ENCODE measurements at places on chromosomes 2 and 18. TPM values are rescaled to one million over a fixed set of nuclear protein-coding genes. Genes with fewer than 3 reads are reported as not detected.
A peak's percentile ranks its signal among the peaks of the same experiment; 100 is the strongest.

DNA sequence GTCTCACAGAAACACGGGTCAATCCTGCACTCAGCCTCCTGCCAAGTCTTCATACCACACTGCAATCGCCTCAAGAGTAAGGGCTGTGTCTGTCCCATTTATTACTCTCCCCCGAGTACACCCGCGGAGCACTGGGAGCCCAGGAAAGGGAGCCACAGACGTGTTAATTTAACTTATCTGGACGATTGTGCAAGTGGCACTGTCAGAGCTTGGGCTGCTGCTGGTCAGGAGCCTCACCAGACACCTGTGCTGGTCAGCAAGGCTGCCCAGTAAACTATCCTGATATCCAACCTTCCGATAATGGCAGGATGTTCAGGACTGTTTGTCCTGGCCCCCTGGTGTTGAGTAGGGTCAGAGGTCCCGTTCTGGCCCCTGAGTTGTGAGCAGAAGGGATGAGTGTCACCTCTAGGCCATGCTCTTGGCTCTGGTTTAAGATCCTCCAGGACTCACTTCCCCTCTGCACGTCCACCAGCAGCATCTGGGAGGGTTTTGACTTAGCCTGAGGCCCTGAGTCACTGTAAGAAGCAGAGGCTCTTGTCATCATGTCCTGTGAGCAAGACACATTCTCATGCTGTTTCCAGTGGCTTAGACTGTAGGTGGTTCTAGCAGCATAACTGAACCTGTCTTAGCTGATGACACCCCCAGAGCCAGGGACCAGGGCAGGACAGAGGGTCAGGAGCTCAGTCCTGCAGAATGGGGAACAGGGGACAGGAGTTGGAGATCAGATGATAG is 82.5 kb upstream of the ARL4C start:
- DNase-seq, result no peak

- no peak for DNase-seq
Observed at GRCh38 chr18:23270986-23271680, 135.8 kb downstream of the CABLES1 start.

DNA sequence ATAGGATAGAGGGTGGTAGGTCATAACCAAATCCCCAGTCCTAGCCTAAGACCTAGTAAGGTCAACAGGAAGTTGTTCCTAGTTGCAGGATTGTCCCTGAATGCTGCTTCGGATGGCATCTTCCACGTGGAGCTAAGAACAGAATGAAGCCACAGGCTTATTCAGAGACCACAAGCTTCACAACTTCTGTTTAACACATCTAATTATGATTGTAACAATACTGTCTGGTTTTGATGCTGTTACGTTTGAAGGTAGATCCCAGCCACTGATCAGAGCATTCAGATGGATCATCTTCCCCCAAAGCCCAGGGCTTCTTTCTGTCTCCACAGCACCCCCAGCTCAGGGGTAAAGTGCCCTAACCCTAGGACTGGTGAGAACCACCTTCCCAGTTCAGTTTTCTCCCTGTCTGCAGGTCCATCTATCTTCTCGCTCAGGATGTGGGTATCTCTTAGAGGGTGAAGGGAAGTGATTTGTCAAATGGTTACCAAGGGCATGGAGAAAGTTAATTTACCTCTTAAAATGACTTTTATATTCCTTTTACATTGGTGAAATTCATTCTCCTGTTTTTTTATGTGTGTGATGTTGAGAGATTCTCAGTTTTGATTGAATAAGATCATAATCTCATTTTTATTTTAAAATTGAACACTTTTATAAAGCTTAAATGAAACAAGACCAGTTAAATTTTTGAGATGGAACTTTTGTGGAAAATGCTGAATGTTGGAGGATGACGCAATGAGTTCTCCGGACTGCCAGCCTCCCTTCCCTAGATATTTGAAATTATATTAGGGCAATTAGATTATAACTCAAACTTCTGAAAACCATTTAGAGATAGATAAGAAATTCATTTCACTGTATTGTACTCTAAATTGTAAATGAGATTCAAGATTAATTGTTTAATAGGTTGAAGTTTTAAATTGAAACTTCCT is 66.5 kb downstream of the RHBDD1 start:
- no peak for DNase-seq

GRCh38 chr18:3319399-3319798 is 57.5 kb downstream of the MYL12B start:
- no peak for DNase-seq

DNA sequence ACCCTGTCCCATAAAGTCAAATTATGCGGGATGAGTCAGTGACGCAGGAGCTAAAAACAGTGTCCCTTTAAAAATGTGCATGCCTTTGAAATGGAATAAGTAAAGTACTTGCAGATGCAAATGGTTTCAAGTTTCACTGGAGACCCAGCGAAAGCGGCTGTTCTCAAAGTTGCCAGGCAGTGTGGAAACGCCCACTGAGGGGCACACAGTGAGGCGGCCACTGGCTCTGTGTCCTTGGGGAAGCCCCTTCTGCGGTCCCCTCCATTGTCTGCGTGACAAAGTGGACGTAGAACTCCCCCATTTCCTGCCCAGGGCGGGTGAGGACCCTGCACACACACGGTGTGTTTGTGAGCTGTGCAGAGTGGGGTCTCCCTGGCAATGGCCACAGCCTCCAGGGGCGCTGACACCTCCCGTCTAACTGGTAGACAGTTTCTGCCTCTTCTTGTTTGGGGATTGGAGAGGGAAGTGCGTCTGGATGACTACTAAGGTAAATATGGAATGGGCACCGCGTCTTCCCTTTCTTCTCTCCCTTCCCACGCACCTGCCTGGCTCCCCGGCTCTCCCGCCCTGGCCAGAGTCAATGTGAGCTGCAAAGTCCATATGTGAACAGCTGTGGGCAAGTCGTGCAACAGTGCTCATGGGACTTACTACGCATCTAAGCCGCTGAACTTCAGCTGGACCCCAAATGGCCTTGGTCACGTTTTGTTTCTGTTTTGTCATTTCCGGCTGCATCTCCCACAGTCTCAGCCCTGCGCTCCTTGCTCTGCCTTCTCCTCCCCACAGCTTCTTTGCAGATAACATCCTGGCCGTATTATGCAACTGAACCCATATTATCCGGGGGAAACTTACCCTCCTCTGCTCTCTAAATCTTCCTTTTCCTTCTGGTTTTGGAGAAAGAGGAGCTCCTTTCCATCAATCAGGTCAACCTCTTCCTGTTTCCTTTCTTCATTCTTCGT is 33.7 kb upstream of the ZNF516 start:
- DNase-seq, result no peak

Gene PROKR1
- not detected for polyA plus RNA-seq

- no peak for DNase-seq
Observed at GRCh38 chr18:50853863-50854271, 25.1 kb upstream of the ME2 start.

DNA sequence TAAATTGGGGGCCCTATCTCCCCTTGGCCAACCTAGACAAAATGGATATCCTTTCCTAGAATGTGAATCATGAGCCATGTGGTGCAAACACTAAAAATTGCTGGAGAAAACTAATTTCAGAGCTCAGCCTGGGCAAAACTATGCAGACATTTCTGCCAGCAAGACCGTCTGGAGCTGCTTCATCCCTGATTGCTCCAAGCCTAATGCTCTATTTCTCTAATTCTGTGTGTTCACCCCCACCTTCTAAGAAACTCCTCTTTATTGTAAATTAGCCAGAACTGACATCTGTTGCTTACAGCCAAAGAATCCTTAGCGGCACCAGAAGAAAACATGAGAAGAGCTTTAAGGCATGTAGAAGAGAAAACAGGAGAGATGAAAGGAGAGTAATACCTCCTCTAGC is 337.7 kb upstream of the CHAC2 start:
- DNase-seq, result no peak

Gene SETBP1
- 0.22 TPM for polyA plus RNA-seq

Gene SS18
- 41.3 TPM for polyA plus RNA-seq

GRCh38 chr2:187422282-187422681 is 25.8 kb downstream of the CALCRL start:
- no peak for DNase-seq

Gene DLX1
- polyA plus RNA-seq, result not detected

DNA sequence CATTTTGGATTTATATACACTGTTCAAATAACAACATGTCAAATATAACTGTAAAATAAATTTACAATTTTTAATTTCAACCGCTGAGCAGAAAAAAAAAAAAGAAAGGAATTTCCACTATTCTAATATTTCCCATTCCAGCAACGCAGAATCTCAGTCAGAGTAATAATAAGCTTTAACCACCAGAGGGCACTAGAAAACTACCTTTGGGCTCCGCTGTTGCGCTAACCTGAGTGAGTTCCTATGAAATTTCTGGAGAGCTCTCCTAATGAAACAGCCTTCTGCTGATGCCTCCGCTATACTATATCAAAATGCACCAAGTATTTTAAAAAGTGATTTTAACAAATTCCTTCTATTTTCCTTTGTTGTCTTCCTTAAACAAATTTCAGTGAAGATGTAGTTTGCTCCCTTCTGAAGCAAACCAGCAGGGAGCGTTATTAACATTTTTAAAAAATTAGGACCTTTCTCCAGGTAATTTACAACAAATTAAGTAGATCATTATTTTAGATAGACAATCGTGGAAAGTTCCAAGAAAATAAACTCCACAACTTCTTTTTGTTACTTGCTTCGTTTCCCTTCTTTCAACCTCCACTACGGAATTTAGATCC is 23.0 kb downstream of the ERMN start:
- peak; percentile 53 for DNase-seq

Gene SERPINB5
- not detected for polyA plus RNA-seq

DNA sequence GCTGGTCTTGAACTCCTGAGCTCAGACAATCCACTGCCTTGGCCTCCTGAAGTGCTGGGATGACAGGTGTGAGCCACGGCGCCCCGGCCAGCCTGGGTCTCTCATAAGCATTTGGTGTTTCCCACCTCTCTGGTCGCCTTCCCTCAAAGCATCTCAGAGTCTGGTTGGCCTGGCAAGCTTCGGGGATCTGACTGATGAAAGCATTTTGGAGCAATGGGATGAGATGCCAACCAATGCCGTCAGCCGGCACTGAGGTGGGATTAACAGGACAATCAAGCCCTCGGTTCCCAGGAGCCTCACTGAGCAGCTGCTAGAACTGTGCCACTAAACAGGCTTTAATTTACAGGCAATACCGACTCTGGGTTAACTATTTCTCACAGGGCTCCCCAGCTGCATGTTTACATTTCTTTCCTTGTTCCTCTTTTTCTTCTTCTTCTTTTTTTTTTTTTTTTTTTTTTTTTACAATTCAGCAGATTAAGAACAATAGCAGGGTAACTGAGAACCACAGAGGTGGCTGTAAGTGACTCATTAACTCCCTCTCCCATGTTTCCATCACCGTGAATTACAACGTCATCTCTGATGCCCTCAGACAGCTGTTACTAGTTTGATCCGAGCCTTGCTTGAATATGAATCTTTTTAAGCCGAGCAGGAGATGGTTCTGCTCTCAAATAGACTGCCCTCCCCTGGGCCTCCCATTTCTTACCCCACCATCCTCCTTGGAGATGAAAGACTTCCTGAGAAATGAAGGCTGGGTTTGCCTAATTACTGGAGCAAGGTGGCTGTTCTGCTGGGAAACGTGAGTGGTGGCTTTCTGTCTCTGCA is 37.9 kb downstream of the ODC1 start:
- DNase-seq, result no peak

GRCh38 chr2:28263690-28264089 is 129.0 kb upstream of the FOSL2 start:
- DNase-seq, result no peak

DNA sequence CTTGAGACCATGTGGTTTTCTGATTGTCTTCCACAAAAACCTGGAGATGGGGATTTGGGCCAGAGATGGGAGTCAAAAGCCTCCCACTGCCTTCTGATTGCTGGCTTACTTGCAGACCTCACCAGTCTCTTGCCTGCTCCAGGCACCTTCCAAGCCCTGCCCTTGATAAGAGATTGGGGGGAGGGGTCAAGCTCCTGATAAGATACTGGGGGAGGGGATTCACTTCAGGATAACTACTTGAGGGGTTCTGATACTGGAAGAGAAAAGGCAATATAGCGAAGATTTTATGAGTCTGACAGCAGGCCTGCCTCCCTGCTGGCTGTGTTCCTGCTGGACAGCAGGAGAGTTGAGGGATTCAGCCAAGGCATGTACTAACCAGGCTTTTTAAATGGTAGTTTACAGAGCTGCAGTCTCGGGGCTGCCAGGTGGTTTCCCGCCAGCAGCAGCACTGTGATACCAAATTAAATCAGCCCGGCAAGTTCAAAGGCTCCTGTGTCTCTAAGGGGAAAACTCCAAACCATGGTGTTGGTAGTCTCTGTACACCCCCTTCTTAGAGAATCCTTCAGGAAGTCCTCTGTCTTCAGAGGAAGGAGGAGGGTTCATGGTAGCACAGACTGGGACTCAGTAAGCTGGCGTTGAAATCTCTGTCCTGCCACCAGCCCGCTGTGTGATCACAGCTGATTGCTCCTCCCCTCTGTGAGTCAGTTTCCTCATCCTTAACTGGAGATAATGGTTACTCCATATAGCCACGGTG is 58.3 kb downstream of the FBXO36 start:
- DNase-seq, result no peak

Gene CAVIN2
- not detected for polyA plus RNA-seq

Gene PASK
- polyA plus RNA-seq, result 32.8 TPM

Gene HMSD
- polyA plus RNA-seq, result not detected

Gene DYNAP
- polyA plus RNA-seq, result not detected

DNA sequence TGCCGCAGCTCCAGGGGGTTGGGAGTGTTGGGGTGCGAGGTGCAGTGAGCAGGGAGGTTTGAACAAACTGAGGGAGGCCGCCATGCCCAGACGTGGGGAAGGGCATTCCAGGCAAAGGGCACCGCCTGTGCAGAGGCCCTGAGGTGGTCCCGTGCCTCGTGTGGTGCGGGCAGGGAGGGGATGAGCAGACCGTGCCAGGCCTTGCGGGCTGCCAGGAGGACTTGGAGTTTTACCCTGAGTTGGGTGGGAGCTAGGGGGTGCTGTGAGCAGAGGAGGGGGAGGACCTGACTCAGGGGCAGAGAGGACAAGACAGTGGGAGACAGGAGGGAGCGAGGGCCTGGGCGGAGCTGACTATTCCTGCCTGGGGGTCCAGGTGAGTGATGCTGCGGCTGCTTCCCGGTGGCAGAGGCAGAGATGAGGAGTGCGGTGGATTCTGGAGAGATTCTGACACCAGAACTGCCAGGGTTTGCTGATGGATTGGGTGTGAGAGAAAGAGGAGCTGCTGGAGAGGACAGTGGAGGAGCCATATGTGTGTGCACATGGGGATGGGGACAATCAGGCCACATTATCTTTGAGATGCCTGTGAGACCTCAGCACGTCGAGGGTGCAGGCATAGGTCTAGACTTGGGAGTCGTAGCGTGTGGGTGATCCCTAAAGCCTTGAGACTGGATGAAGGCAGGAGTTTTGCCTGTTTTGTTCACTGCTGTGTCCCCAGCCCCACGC is 23.4 kb downstream of the ZAP70 start:
- DNase-seq, result no peak

DNA sequence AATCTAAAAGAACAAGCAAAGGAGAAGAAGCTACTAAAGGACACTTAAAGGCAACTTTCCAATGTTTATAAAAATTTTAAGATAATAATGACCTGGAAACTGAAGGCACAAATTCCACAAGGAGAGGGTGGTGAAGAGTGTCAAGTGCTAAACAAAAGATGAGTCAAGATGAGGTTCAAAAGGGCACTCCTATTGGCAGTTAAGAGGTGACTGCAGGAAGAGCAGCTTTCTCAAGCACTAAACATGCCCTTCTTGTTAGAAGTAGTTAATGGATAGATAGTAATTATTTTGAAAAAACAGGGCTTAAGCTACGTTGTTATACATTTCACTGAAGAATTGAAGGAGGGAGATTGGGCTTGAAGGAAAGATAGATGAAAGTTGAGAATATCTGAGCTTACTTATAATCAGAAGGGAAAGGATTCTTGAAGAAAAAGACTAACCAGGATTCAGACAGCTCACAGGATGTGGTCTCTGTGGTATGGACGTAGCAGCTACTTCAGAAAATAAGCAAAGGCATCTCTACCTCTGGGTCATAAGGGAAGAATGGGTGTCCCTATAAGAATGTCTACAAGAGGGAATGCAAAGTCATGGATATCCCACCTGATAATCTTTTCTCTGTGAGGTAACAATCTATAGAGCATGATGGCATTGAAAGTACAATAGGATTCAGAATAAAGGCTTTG is 454.7 kb upstream of the SLC39A10 start:
- no peak for DNase-seq
